ENCODE measurements at places on chromosomes 11 and 22.

DNA sequence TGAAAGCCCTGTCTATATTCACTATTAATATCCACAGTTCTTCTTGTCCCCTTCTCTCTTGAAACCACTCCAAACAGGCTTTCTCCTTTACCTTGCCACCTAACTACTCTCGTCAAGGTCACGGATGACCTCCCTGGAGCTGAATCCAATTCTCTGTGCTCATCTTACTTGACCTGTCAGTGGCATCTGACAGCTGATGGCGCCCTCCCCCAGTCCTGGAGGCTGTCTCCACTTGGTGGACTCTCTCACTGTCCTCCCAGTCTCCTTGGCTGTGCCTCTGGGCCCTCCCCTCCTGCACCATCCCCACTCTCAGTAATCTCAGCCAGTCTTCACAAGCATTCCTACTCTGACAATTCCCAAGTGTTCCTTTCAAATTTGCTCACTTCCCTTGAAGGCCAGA, 8.7 kb downstream of the TNKS1BP1 start:
- no peak for DNase-seq

DNA sequence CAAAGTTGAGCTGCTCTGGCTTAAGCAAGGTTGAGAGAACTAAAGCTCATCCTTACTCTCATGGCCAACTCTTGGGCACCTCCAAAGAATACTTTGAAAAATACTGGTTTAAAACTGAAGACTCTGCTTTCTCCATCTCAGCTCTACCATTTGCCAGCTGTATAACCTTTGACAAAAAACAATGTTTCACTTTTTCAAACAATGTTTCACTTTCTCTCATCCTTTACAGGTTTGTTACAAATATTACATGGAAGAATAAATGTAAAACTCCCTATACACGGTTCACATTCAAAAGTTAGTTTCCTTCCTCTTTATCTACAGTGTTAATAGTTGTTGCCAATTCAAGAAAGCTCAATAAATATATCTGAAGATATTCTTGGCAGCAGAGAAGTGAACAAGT, 19.2 kb downstream of the AMBRA1 start:
- DNase-seq, result no peak

GRCh38 chr11:78292109-78292803, 103.5 kb downstream of the USP35 start:
- peak; percentile 8 for DNase-seq

- no peak for DNase-seq
Observed at GRCh38 chr11:115145324-115145723, 358.9 kb downstream of the CADM1 start.

DNA sequence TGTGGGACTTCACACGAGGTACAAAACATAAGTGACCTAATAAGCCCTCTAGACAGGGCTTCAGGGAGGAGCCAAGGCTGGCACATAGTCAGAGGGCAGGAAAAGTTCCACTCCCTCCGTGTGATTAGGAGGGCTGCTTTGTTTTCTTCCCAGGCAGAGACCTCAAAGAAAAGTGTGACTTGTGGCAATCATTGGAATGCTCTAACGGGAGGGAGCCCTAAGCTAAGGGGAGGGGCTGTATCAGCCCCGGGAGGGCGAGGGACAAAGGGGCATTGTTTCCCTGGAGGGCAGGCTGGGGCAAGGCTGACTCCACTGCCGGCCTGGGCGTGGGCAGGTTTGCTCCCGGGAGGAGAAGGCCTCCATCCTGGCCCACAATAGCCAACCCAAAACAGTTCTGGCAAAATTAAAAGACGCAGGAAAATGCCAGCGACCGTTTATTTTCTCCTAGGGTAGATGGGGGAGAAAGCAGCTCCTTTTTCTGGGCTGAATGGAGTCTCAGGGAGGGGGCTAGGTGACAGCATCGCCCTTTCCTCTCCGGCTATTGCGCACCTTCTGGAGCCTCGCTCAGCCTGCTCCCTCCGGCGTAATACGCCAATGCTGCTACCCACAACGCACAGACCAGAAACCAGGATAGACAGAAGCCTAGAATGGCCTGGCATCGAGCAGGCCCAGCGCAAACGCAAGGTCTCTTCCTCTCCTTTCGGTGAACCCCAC, 60.2 kb downstream of the ENDOD1 start:
- DNase-seq, result no peak

GRCh38 chr22:23836692-23837495, 1.9 kb downstream of the DERL3 start:
- no peak for DNase-seq

- no peak for DNase-seq
Observed at GRCh38 chr11:12735262-12735661, 61.0 kb downstream of the TEAD1 start.

DNA sequence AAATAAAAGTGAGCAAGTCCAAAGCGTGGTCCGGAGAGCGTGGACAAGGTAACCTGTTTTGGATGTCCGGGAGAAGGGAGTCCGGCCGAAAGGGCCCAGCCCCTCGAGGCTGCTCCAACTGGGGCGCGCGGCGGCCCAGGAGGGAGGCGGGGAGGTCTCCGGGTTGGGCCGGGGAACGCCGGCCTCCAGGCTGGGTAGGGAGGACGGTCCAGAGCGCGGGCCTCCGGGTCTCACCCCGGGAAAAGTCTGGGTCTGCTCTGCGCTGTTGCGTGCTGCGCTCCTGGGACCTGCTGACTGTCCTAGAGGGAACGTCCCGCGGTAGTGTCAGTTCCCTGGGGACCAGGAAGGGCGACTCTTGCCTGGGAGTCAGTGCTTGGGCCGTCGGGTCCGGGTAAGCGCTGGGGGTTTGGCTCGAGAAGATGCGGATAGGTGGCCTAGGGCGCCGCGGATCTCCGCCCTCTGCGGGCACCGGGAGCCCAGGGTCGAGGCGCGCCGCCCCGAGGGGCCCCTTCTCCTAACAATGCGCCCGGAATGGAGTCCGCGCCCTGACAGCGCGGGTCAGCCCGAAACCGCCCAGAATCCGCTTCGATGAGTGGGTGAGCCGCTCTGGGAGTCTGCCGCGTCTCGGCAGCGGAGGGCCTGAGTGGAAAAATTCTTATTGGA, 988 bp upstream of the FLI1 start:
- peak; percentile 34 for DNase-seq

- DNase-seq, result no peak
Observed at GRCh38 chr11:130394615-130395014, 33.8 kb downstream of the ADAMTS8 start.

DNA sequence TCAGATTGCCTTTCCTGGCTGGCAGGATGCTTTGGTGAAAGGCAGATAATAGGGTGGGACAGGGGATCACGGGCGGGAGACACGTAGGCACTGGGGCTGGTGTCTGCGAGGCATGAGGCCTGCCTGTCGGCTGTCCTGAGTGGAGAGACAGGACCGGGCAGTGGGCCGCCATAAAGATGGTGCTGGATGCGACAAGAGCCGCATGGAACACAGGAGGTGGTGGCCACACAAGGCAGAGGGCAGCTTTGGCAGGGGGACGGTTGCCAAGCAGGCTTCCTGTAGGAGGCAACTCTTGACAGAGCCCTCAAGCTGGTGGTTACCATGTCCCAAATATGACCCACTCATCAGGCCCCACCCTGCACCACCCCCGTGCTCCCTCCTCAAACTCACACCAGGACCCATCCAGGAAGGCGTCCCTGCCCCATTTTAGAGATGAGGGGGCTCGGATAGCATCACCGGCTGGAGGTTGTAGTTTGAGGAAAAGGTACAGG, 4.9 kb upstream of the PPARA start:
- DNase-seq, result no peak

GRCh38 chr11:20363500-20364340, at the start of gene HTATIP2:
HTATIP2 (plus strand) TSS chr11:20363714; CDS start chr11:20364238, 524 bp downstream.
- peak; percentile 73 for DNase-seq

DNA sequence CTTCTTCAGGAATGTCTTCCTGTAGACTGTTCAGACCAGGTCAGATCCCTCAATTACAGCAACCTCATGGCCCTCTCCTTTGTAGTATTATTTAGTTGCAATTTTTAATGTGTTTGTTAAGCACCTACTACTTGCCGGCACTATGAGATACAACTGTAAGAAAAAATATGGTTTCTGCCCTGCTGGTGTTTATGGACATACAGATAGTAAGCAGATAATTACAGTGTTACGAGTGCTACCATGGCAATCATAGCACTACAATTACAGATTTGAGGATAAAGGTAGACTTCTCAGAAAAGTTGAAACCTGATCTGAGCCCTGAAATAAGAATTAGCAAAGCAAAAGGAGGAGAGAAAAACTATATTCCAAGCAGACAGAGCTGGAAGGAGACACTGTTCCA, 2.8 kb downstream of the LRRC51 start:
- no peak for DNase-seq

GRCh38 chr22:50469377-50470305, 5.2 kb downstream of the SBF1 start:
- DNase-seq, result peak; percentile 90

DNA sequence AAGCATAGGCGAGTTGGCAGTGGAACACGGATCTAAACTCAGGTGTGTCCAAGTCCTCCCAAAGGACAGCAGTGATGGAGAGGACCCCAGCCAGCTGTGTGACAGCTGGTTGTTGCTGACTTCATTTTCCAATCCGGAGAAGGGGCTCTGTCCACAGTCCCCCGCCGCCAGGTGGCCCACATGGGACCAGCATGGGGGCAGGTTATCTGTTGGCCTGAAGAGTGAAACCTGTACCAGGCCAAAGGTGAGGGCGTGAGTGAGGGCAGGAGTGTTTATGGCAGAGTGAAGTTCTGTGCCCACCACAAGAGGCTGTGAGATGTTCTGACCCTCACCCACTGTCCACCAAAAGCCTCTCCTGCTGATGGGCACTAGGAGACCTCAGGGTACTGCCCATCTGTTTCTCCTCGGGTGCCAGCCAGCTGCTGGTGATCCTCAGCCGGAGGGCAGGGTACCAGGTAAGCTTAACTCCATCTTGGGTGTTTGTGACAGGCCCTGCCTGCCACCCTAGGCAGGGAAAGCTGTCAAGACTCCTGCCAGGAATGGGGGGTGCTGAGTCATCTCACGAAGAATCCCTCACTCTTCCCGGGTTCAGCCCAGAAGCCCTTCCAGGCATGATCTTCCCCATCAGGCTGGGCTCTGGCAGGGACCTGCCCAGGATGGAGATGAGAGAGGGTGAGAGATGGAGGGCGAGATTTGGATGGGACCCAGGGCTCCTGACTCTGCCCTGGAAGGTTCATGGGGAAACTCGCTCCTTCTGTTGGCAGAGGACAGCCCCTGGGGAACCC, 15.5 kb upstream of the TAB1 start:
- no peak for DNase-seq

DNA sequence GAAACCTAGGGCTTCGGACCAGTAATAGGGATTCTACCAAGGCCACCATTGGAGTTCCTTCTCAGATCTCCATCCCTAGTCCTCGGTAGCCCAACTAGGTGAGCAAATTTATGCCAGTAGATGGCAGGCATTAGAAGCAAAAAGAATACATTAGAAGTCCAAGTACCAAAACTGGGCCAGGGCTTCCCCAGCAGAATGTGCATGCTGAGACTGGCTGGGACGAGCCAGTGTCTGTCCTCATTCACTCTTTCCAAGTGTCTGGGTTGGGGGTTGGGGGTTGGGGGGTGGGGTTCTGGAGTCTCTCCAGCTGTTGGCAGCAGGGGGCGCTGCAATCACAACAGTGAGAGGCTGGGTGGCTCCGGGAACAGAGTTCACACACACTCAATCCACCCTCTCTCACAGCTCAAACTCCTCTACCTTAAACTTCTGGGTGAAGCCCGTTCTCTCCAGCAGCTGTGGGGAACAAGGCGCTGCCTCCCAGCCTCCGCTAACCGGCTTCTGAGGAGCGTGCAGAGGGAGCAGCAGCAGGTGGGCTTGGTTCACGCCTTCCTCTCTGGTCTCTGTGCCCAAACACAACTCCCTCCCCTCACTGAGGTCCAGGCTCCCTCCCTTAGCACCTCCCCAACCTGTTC, 57.5 kb downstream of the BTG4 start:
- peak; percentile 55 for DNase-seq

GRCh38 chr11:96367342-96367741, 22.4 kb downstream of the CCDC82 start:
- DNase-seq, result no peak

GRCh38 chr11:2655834-2656622, 43.8 kb downstream of the KCNQ1OT1 start:
- DNase-seq, result no peak

DNA sequence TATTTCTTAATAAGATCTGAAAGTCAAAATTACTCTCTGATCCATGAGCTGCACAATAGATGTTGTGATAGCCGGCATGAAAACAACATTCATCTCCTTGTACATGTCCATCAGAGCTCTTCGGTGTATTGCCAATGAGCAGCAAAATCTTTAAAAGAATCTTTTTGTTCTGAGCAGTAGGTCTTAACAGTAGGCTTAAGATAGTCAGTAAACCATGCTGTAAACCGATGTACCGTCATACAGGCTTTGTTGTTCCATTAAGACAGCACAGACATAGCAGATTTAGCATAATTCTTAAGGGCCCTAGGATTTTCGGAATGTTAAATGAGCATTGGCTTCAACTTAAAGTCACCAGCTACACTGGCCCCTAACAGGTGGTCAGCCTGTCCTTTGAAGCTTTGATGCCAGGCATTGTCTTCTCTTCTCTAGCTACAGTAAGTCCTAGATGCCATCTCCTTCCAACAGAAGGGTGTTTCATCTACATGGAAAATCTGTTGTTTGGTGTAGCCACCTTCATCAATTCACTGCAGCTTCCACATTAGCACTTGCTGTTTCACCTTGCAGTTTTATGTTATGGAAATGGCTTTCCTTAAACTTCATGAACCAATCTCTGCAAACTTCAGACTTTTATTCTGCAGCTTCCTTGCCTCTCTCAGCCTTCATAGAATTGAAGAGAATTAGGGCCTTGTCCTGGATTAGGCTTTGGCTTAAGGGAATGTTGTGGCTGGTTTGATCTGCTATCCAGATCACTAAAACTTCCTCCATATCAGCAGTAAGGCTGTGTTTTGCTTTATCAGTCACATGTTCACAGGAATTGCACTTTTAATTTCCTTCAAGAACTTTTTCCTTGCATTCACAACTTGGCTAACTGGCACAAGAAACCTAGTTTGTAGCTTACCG, 28.4 kb downstream of the RRP8 start:
- DNase-seq, result no peak

DNA sequence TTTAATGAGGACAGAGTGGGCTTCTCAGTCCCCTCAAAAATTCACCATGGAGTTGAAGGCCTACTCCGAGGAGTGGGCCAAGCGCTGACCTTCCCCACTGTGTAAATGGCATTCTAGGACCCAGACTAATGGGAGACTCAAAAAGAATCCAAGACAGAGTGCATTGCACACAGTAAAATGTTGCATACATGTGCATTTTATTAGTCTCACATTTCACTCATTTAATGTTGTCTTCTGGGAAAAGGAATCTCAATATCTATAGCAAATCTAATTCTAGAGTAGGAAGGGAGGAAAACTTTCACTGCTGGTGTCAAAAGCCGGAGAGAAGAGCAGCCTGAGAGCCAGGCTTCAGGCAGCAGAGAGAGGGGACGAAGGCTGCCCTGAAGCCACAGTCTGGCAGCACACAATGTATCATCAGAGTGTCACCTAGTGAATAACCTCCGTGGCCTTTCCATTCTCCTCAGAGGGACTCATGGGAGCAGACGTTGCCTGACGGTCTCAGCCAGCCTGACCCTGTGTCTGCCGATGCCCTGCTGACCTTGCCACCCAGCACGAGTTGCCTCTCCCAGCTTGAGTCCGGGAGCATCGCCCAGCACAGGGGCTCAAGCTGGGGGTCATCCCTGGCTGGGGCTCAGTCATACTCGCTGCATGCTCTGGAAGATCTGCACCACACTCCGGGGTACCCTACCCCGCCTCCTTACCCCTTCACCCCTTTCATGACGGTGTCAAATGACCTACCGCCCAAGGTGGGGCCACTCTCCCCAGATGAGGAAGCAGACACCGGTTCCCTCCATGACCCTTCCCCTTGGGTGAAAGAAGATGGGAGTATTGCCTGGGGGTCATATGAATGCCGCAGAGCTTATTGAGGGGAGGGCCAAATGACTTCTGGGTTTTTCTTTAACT, 12.9 kb upstream of the POU2AF3 start:
- DNase-seq, result no peak

Data from stimulated activated CD4-positive, alpha-beta T cell treated with anti-CD3 and anti-CD28 coated beads, Interleukin-4, amount 100 ng/mL, for 24 hours (primary cell).